ENCODE measurements at places on chromosomes 6 and 20.

DNA sequence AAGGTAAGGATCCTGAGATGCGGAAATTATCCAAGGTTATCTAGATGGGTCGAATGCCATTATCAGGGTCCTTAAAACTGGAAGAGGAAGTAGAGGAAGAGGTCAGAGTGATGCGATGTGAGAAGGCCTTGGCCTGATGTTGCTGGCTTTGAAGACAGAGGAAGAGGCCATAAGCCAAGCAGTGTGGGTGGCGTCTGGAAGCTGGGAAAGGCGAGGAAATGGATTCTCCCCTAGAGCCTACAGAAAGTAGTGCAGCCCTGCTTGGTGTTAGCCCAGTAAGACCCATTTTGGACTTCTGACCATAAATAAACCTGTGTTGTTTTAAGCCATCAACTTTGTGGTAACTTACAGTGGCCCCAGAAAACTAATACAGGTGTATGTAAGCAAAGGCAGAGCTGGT lies 2.0 kb downstream of the SRXN1 start:
- no peak for DNase-seq

DNA sequence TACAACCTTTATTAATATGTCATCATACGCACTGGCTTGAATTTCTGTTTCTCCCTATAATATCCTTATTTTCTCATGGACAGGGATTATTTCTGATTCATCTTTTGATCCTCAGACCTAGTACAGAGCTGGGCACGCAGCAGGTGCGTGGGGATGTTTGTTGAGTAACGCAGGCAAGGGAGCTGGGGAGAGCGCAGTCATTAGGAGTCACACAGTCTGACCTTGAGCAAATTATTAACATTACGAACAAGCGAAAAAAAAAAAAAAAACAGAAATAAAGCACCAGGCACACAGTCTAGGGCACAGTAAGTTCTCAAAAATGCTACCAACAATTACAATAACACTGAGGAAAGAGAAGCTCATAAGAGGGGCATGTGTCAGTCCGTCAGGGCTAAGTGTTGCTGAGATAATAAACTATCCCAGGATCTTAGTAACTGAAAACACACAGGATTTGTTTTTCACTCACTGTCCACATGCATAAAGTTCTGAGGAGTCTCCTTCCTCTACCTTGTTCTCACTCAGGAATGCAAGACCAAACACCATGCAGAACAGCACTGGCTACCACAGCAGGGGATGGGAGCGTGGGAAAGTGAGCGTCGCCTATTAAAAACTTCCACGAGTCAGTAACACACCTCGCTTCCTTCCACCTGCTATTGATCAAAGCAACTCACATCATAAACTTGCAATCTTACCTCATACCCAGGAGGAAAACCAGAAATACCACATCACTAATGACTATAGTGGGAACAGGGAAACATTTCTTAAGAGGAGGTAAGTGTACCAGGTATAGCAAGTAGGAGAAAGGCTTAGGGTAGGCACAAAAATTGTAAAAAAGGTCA lies 56.9 kb downstream of the PDE10A start:
- no peak for DNase-seq

- no peak for DNase-seq
These were observed 231.7 kb downstream of the SIM1 start for GRCh38 chr6:100232781-100233573.

DNA sequence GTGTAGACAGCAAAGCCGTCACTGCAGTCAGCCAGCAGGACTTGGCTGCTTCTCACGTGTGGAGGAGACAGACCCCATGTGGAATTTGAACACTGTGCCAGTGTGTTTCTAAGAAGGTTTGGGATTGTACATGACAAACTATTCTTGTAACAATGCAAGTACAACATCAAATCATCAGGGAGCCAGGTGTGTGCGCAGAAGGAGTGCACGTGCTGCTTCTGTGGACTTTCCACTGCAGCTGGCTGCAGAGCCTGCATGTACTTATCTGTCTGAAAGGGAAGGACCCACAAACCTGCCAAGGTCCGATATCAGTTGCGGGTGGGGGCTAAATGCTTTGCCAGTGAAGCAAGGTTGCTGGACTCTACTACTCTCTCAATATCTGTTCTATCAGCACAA lies 211.6 kb downstream of the WDR27 start:
- no peak for DNase-seq
